ENCODE measurements at places on chromosomes 12 and 14.

DNA sequence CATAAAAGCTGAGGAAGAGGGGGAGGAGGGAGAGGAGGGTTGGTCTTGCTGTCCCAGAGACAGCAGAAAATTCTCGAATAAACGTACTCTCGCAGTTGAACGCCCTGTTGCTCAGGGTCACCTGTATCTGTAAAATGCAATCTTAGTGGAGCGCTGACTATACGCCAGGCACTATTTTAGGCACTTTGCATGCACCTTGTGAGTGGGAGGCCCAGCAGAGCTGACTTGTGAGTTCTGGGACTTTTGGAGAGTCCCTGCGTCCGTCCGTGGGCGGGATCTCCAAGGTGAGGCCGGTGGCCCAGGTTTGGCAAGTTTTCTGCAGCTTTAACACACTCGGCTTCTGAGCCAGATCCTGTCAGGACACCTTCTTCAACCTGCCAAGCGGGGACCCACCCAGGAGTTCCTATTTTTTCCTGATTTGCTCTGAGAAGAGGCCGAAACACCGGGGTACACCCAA is 32.5 kb upstream of the PLEKHG6 start:
- DNase-seq = no peak

GRCh38 chr12:107436836-107437235 is 248.8 kb upstream of the PWP1 start:
- DNase-seq = no peak

DNA sequence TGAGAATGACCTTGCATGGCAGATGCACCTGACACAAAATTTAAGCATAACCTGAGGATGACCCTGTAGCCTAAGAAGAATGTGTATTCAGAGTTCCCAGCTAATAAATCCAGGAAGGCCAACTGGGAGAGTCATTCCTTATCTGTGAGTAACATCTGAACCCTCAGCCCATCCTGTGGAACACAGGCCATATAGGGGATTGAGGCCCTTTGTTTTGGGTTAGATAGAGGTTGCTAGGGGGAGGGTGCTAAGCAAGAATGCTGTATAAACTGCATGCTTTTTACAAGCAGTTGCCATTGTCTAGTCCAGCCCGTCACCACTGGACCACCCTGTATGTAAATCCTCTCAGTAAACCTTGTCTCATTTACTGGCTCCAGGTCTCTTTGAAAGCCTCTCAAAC is 77.0 kb downstream of the BICD1 start:
- no peak for DNase-seq

DNA sequence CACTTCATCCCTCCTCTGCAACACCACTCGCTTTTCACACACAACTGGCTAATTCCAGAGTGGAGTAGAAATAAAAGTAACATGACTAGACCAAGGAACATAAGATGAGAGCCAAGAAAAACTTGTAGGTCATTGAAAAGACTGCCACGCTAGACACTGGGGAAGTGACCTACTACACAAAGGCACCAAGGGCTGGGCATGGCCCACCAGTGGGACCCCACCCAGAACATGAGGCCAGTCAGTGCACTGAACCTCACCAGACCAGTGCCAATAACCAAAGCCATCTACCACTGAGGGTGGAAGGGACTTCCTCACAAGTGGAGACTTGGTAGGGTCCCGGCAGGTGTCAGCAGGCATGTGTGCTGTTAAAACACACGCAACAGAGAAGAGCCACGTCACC is 19.7 kb downstream of the FBLN5 start:
- DNase-seq = no peak

DNA sequence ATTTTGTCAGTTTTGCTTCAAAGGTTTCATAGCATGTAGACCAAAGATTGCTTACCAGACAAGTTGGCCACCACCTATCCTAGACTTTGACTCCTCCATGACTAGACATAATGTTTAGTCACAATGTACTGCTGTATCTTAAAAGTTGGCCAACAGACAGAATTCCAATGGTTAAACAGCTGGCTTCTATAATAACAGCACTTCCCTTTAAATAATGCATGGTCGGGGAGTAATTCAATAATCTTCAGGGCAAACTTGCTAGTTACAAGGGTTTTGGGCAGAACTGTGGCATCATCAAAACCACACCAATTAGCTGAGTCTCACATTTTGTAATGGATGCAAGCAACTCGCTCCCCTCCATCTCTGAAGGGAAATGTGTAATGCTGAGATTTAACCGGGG is 56.9 kb downstream of the IGF1 start:
- DNase-seq = no peak

Measured in stimulated activated CD4-positive, alpha-beta T cell treated with anti-CD3 and anti-CD28 coated beads, Interleukin-15, amount 100 ng/mL, for 48 hours (primary cell).